ENCODE measurements at places on chromosomes 13 and 19.

DNA sequence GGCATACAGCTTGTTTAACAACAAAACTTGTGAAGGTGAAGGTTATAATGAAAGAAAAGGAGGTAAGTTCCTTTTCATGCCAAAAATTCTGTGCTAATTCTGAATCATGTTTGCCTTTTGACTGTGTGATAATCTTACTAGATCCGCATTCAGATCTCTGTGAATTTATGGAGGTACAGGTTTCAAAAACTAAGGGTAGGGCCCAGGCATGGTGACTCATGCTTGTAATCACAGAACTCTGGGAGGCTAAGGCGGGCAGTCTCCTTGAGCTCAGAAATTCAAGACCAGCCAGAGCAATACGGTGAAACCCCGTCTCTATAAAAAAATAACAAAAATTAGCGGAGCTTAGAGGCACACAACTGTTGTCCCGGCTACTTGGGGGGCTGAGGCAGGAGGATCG is 45.9 kb downstream of the PCDH9 start:
- no peak for DNase-seq

GRCh38 chr13:91031508-91031907 is 316.0 kb upstream of the MIR17HG start:
- no peak for DNase-seq

- peak; percentile 77 for DNase-seq
Observed at GRCh38 chr19:570937-571565, 1.3 kb upstream of the BSG start.

- DNase-seq, result no peak
Observed at GRCh38 chr19:41918095-41918494, 10.2 kb downstream of the ERFL start.

GRCh38 chr13:45897562-45897961 is 46.0 kb upstream of the SIAH3 start:
- DNase-seq, result no peak

DNA sequence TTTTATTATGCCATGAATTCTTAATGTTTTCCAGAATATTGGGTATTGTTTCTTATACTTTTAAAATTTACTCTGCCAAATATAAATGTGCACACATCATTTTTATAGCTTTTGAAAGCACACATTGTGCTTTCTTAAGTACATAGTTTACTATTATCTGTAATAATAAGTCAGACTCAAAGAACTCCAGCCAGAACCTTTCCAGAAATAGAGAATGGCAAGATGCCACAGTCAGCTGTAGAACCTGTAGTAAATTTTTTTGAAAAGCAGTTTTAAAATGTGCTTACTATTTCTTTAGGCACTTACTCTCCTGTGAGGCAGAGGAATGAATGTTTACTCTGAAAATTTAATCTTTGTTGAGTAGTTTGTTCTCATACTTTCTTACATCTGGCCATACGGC is 1287.1 kb downstream of the PCDH9 start:
- DNase-seq, result no peak

GRCh38 chr19:27741236-27741635 is 1471.7 kb downstream of the UQCRFS1 start:
- no peak for DNase-seq

- DNase-seq, result no peak
Observed at GRCh38 chr19:18710186-18710585, 26.7 kb downstream of the CRTC1 start.

DNA sequence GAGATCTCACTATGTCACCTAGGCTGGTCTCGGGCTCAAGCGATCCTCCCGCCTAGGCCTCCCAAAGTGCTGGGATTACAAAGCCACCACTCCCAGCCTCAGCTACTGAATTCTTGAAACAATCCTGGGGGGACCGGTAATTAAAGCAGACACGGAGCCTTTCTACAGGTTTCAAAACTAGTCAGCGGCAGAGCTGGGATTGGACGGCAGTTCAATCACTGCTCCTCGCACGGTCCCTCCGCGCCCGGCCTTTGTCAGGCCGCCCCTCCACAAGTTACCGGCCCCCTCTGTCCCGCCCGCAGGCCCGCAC is 229 bp downstream of the BORCS8 start:
- no peak for DNase-seq

GRCh38 chr13:39876258-39876657 is 220.8 kb downstream of the COG6 start:
- no peak for DNase-seq

- no peak for DNase-seq
Observed at GRCh38 chr13:96178759-96179158, 88.9 kb downstream of the HS6ST3 start.

GRCh38 chr19:48613024-48613851 is 1.6 kb downstream of the FAM83E start:
- no peak for DNase-seq

DNA sequence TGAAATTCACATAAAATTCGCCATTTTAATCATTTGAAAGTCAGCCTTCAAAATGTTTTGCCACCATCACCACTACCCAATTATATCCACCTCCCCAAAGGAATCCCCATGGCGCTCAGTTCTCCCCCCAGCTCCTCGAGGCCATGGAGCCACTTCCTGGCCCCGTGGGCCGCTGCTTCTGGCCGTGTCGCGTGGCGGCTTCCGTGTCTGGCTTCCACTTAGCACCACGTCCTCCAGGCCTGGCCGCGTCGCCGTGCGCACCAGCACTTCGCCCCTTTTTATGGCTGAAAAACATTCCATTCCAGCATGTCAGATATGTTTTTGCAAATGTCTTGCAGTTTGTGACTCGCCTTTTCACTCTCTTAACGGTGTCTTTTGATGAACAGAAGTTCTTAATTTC is 46.7 kb upstream of the DCUN1D2 start:
- no peak for DNase-seq

DNA sequence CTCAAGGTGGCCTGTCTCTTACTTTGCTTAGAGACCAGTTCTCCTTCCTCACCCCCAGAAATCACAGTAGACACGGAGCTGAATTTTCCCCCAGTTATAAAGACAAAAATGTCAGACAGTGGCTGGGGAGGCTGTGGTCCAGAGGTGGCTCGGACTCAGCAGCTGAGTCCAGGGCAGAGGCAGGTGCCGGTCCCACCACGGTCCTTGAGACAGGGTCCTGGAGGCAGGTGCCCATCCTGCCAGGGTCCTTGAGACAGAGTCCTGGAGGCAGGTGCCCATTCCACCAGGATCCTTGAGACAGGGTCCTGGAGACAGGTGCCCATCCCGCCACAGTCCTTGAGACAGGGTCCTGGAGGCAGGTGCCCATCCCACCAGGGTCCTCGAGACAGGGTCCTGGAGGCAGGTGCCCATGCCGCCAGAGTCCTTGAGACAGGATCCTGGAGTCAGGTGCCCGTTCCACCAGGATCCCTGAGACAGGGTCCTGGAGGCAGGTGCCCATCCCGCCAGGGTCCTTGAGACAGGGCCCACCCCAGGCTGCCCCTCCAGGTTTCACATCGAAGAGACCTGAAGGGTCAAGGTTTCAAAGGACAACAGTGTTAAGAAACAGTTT is 23.1 kb downstream of the PEPD start:
- no peak for DNase-seq

DNA sequence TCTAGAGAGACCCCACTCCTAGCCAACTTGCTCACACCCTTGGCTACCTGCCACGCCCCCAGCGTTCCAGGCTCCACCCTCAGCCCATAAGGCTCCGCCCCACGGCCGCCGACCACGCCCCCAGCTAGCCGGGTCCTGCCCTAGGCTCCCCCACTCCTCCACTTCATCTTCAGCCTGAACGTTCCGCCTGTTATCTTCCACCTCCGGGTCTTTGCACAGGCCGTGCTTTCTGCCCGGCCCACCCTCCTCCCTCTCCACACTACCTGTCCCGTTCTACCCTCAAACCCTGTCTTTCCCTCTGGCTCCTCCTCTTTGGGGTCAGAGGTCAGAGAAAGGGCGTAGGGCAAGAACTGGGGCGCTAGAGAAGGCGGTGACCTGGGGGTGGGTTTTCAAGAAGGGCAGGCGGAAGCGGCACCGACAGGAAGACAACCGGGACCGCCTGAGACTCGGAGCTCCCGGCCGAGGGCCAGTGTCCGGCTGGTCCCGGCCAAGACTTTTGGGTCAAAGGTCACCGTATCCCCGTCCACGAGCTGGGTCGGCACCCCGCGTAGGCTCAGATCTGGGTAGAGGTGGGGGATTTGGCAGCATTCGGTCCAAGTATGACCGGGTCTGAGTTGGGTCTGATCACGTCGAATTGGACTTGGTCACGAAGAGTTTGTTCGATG is 2.2 kb downstream of the PDE4C start:
- peak; percentile 100 for DNase-seq

DNA sequence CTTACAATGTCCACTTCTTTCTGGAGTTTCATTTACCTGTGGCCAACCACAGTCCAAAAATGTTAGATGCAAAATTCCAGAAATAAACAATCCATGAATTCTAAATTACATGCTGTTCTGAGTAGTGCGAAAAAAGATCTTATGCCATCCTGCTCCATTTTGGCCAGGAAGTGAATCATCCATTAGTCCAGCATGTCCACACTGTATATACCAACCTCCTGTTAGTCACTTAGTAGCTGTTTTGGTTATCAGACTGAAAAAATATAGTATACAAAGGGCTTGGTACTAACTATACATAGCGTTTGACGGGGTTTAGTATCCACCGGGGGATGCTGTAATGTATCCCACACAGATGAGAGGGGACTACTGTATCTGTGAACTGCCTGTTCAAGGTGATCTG is 618.0 kb upstream of the ARGLU1 start:
- DNase-seq, result no peak

GRCh38 chr13:33535061-33535460 is 249.5 kb upstream of the STARD13 start:
- no peak for DNase-seq

- no peak for DNase-seq
Observed at GRCh38 chr19:47350630-47351029, 1.5 kb downstream of the DHX34 start.

DNA sequence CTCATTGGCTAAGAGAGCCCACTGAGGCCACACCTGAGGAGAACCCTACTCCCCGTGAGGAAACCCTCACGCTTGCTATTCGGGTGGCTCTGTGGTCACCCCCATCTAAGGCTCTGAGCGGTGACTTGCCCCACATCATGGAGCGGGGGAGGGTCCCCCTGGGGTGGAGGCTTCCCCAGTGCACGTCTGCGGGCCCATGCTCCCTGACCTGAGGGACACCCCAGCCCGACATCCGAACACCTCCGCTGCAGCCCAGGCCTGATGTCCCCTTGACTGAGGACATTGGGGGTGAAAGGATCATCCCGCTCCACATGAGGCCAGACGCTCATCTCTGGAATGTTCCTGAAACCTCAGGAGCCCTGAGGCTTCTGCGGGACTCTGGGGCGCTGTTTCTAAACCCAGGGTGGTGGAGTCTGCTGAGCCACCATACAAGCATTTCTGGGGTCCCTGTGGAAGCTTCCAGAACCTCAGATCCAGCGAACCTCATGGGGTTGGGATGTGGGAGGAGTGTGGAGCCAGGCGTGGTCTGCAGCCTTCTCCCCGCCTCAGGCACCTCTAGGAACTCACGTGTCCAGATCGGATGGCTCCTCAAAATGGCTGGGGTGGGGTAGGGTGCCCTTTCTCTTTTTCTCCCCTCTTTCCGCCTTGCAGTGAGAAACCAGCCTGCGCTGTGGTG is 19.9 kb downstream of the TMED1 start:
- no peak for DNase-seq

DNA sequence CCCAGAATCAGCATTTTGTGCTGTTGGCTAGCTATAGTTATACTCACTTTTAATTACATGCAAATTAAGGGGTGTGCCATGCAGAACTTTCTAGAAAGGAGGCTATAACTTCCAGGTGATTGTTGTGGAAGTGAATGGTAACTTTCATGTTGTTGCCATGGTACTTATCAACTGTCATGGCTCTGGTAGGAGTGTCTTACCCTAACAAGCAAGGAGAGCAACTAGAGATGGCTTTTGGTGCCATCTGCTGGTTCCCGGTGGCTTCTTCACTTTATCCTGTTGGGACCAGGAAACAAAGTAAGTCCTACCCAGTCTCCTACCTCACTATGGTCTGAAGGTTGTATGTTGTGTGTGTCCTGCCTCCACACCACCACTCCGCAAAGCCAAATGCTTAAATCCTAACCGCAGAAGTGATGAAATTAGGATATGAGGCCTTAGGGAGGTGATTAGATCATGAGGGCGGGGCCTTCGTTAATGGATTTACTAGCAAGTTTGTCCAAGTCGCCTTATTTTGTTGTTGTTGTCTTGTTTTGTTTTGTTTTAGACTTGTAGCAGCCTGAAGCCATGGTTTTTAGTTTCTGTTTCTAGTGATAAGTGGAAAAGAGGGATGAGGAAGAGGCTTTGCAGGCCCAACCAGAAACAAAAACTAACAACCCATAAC is 22.6 kb downstream of the FBXL12 start:
- DNase-seq, result peak; percentile 68

DNA sequence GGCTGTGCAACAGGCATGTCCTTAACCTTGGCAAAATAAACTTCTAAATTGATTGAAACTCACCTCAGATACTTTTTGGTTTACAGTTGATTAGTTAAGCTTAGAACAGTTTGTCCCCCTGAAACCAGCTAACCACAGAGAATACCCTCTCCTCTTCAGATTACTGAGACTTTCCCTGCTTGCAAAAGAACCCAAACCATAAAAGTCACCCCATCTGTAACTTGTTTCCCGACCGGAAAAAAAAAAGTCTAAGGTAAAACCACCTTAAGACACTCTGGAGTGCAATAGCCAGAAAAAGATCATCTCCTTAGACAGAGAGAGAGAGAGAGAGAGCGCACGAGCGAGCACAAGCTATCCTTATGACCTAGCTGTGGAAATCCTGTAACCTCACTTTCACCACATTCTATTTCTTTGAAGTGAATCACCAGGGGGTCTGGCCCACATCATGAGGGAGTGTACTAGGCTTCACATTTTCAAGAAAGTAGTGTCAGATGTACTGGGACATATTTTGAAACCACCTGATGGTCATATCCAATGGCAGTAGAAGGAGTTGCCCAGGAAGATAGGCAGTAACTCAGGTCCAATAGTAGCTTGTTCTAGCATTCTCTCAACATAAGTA is 11.1 kb upstream of the GTF2F2 start:
- no peak for DNase-seq

- peak; percentile 28 for DNase-seq
Observed at GRCh38 chr13:99354371-99354951, 47.3 kb upstream of the GPR183 start.

- DNase-seq, result no peak
Observed at GRCh38 chr13:66210677-66211076, 1019.5 kb downstream of the PCDH9 start.

GRCh38 chr19:52995711-52996110 is 18.0 kb upstream of the ERVV-1 start:
- DNase-seq, result no peak

DNA sequence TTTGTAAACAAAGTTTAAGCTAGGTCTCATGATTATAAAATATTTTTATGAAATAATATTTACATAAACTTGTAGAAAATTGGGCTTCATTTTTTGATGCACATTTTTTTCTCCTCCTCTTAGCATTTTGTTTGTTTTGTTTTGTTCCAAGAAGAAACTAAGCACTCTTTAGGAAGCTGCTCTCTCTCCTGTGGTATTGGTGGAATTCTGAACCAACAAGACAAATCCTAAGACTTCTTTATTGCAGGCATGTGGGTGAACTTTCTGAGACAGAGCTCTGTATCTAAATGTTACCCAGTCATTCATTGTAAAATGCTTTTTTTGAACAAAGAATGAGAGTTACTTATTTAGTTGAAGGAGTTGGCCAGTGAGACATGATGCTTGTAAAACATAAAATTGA is 39.3 kb downstream of the LMO7 start:
- no peak for DNase-seq

Measured in H1 (cell line).